ENCODE measurements at places on chromosomes 11 and 22.

- no peak for DNase-seq
Measured at GRCh38 chr11:429931-430456, 11.8 kb downstream of the ANO9 start.

- no peak for DNase-seq
Measured at GRCh38 chr11:62427630-62428233, 8.9 kb downstream of the SCGB1A1 start.

DNA sequence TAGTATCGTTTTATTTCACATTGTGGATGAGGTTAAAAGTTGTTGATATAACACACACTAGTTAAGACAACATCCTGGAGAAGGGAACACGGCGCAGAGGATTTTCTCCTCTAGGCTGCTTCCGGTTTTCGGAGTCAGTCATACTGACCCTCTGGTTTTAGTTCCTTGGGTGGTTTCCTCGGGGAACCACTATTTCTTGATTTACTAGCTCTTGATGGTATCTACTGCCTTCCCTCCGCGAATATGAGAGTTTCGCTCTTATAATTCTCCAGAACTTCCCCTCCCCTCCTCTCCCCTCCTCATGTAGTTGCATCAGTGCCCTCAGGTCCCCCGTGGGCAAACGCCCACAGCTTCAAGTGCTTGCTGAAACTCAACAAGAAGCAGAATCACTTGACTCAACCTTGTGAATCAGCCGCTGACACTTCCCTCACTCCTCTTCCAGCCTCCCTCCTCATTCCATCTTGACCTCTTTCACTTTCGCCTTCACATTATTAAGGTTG, 15.9 kb upstream of the APOBEC3A start:
- DNase-seq, result no peak

DNA sequence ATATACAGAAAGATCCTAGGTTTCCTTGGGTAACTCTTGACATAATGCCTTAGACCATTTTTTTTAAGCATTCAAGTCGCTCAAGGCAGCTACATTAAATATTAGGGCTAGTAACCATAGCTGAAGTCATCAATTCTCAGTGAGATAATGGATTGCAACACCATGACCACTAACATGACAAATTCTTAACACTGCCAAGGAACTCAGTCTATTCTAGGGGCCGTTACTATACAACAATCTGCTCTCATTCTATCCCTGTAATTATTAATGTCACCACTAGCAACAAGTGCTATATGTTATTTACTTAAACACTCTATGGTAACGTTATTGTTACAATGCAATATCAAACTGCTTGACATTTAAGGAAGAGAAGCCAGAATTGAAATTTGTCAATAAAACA, 3.2 kb upstream of the STK33 start:
- DNase-seq, result no peak

- DNase-seq, result no peak
Measured at GRCh38 chr11:107594736-107595135, 3.8 kb downstream of the ELMOD1 start.

DNA sequence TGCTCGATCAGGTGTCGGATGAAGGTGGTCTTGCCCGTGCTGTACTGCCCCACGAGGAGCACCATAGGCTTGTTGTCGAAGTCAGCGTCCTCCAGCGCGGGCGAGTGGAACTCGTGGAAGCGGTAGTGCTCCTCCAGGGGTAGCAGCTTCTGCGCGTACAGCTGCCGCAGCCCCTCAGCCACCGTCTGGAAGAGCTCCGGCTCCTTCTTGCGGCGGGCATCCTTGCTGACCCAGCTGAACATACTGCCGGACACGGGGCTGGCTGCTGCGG, 263 bp downstream of the EHD1 start:
- DNase-seq, result no peak

DNA sequence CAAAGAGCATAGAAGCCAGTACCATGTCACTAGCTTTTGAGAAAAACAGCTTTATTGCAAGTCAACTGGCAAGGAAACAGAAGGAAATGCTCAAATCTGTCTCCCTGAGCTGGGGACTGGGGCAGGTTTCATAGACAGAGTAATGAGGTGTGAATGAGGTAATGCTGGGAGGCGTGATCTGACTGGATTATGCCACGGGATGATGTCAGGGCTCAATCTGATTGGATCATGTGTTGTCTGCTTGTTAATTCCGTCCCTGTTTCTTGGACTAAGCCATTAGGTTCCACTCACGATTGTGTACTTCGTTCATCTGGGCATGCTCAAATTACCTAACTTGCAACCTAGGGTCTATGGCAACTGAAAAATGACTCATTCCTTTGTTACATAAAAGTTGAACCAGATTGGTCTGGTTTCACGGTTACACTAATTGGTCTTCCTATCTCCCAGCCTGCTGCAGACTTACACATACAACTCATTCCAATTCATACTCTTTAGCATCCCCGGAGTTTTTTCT, 20.2 kb upstream of the OR10A5 start:
- DNase-seq, result no peak

DNA sequence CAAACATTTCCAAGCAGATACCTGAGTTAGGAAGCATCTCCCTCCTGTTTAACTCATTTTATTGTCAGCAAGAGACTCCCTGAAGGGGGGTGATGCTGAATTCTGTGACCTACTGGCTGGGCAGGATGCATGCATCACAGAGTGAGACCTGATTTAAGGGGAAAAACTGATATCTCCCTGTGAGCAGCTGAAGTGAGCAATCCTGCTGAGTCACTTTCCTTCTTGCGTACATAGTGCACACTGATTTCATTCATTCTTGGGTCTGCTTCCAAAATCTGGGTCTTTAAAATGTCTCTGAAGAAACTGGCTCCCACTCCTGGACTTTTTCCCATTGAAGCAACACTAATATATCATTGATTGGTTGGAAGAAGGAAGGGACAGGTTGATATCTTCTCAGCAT, 23.3 kb downstream of the P4HA3 start:
- DNase-seq, result no peak

DNA sequence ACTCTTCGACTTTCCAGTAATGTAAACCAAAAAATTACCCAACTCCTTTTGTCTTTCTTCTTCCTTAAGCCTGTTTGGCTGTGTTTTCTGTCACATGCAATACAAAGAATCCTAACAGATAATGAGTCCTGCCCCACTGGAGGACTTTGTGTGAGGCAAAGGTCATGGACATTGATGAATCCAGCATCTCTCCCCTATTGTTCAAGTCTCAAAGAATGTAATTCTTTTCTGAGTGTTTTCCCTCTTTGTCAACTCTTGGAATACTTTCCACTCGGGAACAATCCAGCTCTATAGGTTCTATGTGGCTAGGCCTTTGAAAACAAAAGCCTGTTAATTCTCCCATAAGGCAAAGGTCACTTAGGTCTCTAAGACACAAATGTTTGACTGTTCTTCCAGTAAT, 100.7 kb downstream of the FAR1 start:
- no peak for DNase-seq

DNA sequence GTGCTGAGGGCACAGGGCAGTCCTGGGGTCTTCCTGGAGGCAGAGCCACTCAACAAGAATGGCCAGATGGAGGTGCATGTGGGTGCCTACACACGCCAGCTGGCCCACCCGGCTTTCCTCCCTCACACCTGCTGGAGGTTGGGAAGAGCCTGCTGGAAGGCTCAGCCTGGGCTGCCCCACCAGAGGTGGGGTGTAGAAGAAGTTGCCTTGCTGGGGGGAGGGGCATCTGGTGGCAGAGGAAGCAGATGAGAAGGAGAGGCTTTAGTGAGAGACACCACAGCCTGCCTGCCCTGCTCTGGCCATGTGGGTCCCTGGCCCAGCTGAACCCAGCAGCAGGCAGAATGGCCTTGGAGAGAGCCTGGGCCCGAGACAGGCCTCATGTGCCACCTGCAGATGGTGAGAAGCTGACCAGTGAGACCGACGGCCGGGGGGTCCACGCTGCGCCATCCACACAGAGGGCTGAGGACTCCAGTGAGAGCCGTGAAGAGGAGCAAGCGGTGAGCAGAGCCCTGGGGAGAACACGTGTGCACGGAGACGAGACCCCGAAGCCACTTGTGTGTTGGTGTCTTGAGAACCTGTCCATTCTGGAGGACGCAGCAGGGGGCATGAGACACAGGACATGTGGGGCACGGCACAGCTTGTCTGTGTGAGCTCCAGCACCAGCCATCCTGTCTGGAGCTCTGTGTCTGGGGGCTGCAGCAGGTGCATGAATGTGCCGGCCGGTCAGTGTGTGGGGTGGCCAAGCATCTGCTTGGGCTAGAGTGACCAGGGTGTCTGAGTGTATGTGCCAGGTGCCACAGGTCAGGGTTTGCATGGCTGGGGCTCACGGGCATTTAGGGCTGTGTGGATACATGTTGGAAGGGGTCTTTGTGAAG, 2.7 kb downstream of the B4GALNT4 start:
- no peak for DNase-seq

- no peak for DNase-seq
Measured at GRCh38 chr22:46062232-46062615, 85.3 kb upstream of the WNT7B start.

- DNase-seq, result no peak
Measured at GRCh38 chr11:125401746-125402145, 94.3 kb downstream of the FEZ1 start.

GRCh38 chr11:120403966-120404365, 67.8 kb downstream of the ARHGEF12 start:
- no peak for DNase-seq

DNA sequence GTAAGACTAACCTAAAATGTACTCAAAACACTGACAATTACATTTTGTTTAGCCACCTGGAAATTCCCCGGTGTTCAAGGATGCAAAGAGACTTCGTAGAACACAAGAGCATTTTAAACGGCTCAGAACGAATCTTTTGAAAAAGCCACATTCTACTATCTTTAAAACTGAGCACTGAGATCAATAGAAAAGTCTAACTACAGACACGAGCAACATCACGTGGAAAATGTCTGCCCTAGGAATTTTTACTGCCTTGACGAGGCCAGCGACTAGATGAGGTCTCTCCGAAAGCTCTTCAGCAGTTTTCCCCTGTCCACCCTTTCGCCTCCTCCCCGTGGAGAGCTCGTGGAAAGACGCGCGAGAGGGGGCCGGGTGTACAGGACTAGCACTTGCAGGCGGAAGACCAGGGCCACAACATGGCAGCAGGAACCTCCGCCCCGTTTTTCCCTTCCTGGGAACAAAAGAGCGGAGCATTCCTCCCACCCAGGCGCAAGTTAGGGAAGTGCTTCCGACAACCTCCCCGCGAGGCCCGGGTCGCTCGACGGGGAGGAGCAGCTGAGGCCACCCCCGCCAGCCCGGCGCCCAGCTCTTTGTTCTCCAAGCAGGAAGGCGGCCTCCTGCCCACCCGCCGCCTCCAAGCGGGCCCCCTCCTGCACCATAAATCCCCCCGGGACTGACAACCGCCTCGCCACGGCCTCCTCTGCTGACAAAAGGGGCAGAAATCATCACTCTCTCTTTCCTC, 1.1 kb downstream of the EIF4G2 start:
- DNase-seq, result no peak

- no peak for DNase-seq
Measured at GRCh38 chr11:45671246-45672171, 6.1 kb upstream of the CHST1 start.

- no peak for DNase-seq
Measured at GRCh38 chr22:46023558-46023981, 46.6 kb upstream of the WNT7B start.

GRCh38 chr11:134856056-134856971, 444.3 kb upstream of the B3GAT1 start:
- DNase-seq, result no peak

GRCh38 chr11:75406338-75406777, 7.0 kb downstream of the RPS3 start:
- DNase-seq, result no peak

Measured in cortex of kidney (tissue), 1 donor.